ENCODE measurements at places on chromosomes 11 and 22.

GRCh38 chr22:31075961-31076360 is 5.2 kb upstream of the SMTN start:
- no peak for DNase-seq

DNA sequence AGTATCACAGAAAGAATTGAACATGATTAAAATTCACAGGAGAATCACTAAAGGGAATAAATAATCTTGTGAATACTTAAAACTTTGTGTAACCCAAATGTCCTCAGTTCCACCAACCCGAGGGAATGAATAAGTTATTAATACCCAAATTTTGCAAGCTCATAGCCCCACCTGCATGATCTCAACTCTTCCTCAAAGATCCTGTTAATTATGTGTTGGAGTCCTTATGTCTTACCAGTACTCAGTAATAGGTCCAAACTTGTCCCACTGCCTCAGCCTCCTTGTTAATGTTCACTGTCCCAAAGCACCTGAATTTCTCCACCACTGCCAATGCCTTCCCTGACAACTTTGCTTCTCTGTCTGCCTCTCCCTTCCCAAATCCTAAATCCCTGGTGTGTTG is 46.1 kb upstream of the ME3 start:
- DNase-seq = no peak

DNA sequence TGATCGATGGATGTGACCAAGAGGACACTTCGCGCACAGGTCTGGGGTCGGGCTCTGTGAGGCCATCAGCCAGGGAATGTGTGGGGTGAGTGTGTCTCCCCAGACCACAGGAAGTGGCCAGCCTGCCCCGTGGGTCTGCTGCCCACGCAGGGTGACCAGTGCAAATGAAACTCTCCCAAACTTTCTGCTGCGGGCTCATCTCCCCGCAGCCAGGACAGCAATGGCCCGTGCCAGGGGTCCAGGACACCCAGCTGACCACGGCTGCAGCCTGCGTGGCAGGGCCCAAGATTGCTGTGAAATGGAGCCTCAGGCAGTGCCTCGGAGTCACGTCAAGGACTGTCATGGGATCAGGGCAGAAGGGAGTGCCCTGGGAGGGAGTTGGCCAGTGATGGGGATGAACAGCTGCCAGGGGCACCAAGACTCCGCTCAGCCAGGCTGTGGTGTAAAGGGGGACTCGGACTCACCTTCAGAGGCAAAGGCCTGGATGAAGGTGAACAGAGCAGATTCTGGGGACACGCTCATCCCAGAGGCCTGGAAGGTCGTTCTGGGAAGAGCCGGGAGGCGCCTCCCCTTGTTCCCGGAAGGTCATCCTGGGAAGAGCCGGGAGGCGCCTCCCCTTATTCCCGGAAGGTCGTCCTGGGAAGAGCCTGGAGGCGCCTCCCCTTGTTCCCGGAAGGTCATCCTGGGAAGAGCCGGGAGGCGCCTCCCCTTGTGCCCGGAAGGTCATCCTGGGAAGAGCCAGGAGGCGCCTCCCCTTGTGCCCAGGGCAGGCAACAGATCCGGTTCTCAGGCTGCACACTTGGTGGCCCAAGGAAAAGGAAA is 252.6 kb downstream of the BRD1 start:
- no peak for DNase-seq

DNA sequence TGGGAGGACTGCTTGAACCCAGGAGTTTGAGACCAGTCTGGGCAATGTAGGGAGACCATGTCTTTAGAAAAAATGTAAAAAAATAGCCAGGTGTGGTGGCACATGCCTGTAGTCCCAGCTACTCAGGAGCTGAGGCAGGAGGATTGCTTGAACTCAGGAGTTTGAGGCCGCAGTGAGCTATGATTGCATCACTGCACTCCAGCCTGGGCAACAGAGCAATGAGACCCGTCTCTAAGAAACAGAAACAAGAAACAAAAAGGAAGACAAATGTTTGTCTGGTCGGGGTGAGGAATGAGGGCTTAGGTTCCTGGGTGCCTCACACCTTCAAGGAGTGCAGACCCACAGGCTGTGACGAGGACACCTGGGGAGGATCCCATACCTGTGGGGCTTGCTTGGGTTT is 191.9 kb downstream of the CEP164 start:
- DNase-seq = no peak

DNA sequence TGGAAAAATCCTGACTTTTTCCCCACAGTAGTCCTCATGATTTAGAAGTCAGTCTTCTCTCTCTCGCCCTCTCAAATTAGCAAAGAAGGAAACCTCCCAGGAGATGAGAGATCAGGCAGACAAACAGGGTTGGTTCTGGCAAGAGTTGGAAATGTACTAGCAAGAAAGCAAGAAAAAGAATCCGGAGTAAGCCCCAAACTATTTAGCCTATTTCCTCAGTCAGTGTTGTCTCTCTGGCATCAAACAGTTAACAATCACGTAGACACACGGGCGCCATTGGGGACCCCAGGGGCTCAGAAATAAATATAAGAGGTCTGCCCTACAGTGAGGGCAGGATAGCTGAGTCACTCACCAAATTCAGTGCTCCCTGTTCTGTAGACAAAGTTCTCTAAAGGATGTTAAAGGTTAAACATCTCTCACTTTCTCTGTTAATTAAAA is 4.7 kb downstream of the C11orf52 start:
- no peak for DNase-seq

GRCh38 chr11:123977731-123978347 is at the start of gene OR10S1:
Gene OR10S1 (minus strand): TSS chr11:123977781. CDS start chr11:123977664, 117 bp downstream.
- DNase-seq = no peak

- DNase-seq = no peak
Measured at GRCh38 chr11:61045271-61045670, 57.0 kb upstream of the CD5 start.
